Mesothelial cell of epicardium (in vitro differentiated cells): ENCODE measurements at places on chromosomes 7 and 10.

GRCh38 chr10:35219891-35220890 is 93.5 kb downstream of the CREM start:
- DNase-seq = no peak

DNA sequence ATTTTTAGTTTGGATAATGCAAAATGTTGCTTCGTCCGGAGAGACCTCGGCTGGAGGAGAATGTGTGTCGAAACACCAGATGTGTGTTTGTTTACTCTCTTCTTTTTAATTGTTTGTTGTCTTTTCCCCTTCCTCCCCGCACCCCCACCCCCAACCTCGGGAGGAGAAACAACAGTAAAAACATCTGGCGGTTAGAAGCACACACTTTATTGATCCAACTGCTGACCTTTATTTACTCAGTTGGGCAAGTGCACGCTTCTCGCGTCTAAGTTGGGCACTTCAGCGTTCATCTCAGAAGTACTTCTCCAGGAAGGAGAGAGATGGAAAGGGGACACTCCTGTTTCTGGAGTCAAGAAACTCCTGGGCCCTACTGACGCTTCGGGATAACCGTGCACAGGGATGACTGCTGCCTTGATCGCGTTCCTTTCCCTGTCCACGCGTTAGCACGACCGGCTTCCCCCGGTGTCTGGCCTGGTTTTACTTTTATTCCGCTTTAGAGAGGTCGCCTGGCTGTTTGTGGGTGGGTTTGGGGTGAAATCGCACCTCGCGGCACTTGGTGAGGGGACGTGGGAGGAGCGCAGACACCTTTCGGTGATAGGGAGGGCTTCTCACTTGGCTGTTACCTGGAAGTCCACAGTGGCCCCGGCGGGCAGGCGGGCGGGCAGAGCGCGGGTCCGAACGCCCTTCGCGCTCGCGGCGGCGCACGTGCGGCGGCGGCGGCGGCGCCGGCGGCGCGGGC is 168.3 kb upstream of the PPP1R3A start:
- DNase-seq = no peak

DNA sequence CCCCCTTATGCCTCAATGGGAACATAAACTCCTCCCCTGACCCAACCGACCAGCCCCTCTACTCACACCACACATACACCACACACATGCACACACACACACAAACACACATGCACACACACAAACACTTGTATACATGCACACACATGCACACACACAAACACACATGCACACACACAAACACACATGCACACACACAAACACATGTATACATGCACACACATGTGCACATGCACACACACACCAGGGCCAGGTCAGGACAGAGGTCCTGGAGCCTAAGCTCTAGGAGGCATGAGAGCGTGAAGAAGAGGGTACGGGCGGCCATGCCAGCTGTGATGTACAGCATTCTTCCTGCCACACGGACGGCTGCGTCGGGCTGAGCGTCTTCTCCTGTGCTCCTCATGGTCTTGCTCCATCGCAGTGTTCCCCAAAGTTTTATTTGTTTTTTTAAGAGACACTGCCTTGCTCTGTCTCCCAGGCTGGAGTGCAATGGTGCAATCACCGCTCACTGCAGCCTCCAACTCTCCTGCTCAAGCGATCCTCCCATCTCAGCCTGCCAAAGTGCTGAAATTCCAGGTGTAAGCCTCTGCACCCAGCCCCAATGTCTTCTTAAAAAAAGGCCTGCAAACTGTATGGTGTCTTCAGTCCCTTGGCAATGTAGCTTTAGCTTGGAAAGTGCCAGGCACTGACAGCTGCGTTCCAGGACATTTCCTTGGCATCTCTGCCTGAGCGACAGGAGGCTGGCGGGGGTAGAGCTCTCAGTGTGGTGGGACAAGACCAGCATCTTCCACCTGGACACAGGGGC is 38.8 kb upstream of the INPP5A start:
- DNase-seq = no peak

GRCh38 chr10:30284865-30285594 is 64.0 kb downstream of the MTPAP start:
- DNase-seq = no peak

DNA sequence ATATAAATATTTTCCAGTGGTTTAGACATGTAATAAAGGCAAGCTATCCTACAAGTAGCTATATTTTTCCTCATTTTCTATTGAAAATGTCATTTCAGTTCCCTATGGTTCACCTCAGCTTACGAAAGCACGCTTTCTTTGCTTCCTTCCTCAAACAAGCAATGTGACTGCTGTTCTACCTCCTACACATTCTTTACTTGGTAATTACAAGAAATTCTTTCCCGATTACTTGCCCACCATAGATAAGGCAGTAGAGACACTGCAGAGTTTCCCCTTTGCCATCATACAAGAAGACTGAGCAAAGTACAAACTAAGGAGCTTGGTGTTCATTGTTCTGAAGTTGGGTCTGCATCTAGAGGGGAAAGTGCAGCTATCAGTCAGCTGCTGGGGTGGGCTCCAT is 249.4 kb downstream of the CRPPA start:
- DNase-seq = no peak
